ENCODE measurements at places on chromosomes 6 and 20.
A peak's percentile ranks its signal among the peaks of the same experiment; 100 is the strongest.

GRCh38 chr6:35067234-35067633 lies 73.9 kb downstream of the TCP11 start:
- DNase-seq: no peak

GRCh38 chr6:127459231-127459641 lies at the start of gene KIAA0408:
KIAA0408 (minus strand) TSS chr6:127459389; CDS start chr6:127453981, 5,408 bp downstream.
- no peak for DNase-seq

DNA sequence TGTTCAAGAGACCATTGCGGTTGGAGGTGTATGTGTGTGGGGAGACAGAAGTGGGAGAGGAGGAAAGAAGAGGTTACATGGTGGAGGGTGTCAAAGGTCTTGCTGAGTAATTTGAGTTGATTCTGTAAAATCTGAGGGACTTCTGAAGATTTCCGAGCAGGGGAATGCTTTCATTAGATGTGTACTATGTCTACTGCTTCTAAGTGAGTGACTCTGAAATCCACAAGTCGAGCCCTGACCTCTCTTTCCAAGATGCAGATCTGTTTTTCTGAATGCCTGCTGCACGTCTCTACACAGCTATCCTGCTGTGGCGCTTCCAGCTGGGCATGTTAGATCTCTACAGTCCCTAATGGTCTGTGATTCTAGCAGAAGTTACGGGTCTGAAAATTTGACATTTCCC lies 209.8 kb downstream of the ATXN1 start:
- DNase-seq: no peak

DNA sequence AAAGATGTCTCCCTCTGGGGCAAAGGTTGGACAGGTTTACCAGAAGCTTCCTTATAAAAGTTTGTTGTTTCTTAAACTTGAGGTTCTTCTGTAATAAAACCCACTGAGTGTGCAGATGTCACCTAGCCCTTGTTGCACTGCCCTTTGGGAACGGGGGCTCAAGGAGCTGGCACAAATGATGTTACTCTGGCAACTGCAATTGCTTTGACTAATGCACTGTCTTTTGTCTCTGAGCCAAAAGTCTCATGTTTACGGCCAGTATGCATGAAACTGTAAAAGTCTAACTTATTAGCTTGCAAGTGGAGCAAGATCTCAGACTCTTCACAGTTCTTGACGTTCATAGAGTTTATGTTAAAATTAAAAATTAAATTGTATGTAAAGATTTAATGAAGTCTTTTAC lies 655.7 kb downstream of the EPHA7 start:
- no peak for DNase-seq

DNA sequence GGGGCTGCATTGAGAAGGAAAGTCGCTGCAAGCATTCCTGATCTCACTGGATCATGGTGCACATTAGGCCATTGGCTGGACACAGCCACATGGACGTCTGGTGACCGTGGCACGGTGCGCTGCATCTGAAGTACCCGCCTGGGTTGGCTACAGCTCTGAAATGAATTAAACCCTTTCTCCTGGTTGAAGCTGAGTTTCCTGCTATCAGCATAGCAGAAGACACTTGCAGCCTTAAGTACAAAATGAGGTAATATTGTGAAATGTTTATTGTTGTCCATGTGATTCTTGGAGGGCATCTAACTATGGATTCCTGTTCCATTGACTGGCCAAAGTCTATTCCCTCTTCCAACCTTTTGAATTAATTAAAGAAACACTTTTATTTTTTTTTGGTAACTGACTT lies 89.8 kb upstream of the ADTRP start:
- DNase-seq: no peak

DNA sequence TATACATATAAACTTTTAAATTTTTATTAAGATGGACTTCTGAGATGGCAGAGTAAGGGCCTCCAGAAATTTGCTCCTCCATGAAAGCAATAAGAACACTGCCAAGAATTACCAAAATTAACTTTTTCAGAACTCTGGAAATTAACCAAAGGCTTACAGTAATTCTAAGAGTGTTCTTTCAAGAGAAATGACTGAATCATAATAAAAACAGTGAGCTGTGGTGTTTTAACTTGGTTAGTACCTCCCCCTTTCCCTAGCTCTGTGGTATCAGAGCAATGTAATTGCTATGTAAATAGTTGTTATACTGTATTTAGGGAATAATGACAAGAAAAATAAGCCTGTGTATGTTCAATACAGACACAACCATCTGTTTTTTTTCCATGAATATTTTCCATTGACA lies 19.0 kb downstream of the HECA start:
- DNase-seq: no peak

GRCh38 chr20:17835934-17836300 lies 132.7 kb downstream of the SNX5 start:
- DNase-seq: no peak

DNA sequence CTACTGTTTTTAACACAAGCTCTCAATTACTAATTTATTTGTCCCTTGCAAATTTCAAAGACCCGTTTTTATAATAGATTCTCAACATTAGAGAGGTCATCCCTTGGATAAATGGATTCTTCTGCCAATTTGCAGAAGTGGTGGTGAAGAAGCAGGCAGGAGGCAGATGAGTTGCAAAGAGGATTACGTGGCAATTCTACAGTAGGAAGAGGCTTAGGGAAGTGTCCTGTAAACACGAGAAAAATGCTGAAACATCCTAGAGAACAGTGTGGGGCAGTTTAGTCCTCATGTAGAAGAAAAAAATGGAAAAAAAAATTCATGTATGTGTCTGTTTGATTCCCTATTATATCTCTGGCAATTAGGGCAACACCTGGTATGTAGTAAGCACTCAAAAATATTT lies 87.6 kb downstream of the BMP2 start:
- no peak for DNase-seq

DNA sequence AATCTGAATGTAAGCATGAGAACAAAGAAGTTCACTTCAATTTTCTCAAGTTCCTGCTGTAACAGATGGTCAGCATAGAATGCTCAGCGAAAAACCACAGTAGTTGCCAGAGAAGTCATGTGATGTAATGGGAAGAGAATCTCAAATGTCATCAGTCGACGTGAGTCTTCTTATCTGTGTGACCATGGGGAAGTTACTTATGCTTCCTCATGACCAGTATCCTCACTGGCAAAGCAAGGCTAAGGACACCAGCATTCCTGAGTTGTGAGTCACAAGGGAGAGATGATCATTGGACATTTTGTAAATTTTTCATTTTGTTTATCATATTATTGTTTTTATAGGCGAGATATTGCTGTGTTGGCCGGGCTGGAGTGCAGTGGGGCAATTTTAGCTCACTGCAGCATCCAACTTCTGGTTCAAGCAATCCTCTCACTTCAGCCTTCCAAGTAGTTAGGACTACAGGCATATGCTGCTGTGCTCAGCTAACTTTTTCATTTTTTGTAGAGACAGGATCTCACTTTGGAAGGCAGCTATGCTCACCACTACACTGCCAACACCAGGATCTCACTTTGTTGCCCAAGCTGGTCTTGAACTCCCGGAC lies 21.9 kb downstream of the SGK1 start:
- DNase-seq: peak; percentile 54

- DNase-seq: no peak
Measured at GRCh38 chr20:49627329-49627761, 59.4 kb upstream of the PTGIS start.

- DNase-seq: no peak
Measured at GRCh38 chr6:29590218-29590808, 5.4 kb downstream of the OR2H2 start.

DNA sequence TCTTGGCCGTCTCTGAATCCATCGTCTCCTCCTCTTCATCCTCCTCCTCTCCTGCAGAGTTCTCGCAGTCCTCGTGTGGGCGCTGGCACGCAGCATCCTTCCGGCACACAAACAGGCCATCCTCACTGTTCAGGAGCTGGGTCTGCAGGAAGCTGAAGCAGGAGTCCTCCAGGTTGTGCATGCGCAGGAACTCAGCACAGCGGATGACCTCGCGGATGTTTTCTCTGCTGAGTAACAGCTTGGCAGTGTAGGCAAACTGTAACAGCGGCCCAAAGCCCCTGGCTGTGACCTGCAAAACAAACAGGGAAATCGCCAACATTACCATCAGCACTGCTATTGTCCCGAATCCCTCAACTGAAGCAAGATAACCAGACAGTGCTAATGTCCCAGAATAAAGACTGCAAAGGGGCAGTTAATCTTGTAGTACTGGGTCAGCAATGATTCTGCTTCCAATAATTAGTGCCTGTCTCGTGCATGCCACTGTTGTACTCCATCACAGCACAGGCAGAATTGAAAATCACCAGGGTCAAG lies 57.4 kb downstream of the GJA10 start:
- DNase-seq: no peak

DNA sequence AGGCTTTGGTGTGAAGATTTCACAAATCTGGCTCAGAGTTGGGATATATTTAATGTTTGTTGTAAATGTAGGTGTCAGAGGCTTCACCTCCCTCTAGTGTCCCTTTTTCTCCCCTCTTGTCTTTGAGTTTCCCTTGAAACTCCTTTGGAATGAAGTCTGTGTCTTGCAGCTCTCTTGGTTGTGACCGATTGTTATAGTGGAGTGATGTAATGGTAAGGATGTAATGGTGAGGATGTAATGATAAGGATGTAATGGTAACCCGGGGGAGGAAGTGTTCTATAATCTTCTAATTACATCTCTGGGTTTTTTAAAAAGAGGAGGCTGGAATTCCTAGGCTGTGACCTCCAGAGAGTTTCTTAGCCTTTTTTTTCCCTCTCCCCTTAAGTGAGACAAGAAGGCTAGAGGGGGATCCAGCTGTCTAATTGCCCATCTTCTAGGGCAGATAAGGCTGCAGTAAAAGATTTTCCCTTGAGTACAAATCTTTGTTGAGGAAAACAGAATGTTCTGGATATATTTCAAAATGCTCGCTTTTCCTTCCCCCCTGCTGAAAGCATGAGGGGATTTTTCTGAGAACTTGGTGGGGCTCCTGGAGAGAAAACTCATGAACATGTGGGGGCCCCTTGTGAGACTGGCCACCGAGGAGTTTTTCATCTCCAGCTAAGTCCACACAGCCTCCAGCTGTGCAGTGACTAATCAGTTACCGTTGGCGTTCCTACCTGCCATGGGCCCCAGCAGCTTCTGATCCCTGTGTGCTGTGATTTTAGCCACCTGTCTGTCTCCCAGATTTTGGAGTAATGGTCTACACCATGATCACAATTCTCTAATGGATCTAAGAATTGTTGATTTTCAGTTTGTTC lies 156.7 kb upstream of the PMEPA1 start:
- DNase-seq: no peak

- DNase-seq: no peak
Measured at GRCh38 chr6:157258878-157259277, 64.4 kb downstream of the TMEM242 start.

- no peak for DNase-seq
Measured at GRCh38 chr20:57609842-57610167, 10.4 kb downstream of the ZBP1 start.

DNA sequence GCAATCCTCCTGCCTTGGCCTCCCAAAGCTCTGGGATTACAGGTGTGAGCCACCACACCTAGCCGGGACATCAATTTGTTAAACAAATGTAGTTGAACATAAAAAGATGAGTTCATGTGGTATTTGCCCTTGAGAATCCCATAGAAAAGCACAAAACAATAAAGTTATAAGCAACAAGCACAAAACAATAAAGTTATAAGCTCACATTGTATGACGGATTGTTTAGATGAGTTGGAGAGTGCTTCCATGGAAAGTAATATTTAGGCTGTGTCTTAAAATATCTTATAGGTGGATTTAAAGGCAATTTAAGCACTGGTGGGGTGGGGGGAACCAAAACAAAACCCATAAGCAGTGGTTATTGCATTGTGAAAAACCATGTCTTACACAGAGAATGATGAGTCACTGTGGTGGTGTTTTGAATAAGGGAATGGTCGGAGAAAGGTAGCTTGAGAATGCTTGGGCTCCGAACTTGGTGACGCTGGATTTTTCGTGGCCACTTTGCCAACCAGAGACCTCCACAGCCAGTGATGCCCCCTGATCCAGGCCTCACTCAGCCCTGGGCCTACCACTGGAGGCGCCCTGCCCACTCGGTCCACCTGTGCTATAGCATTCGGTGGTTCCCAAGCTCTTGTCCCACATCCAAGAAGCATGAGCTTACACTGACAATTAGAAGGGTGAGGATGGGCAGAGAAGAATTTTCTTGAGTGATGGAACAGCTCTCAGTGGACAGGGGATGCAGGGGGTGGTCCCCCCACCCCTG lies 256.0 kb downstream of the CDKAL1 start:
- no peak for DNase-seq

DNA sequence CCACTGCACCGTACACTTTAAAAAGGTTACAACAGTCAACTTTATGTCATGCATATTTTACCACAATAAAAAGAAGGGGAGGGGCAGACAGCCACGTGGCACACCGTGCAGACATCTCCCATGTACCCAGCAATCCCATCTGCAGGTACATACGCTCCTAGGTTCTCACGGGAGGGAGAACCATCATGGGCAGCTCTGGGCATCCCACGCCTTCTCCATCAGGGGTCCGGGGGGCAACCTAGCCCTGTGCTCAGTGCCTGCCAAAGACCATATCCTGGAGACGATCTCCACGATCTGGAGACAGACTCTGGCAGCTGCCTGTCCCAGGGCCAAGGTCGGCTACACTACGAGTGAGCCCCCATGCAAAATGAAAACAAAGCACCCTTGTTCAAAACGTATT lies 2.5 kb upstream of the BNIP5 start:
- no peak for DNase-seq

- DNase-seq: no peak
Measured at GRCh38 chr6:18265787-18266522, 1.6 kb upstream of the DEK start.
